Vagina (tissue), 2 donors: ENCODE measurements at places on chromosomes 4 and X.

DNA sequence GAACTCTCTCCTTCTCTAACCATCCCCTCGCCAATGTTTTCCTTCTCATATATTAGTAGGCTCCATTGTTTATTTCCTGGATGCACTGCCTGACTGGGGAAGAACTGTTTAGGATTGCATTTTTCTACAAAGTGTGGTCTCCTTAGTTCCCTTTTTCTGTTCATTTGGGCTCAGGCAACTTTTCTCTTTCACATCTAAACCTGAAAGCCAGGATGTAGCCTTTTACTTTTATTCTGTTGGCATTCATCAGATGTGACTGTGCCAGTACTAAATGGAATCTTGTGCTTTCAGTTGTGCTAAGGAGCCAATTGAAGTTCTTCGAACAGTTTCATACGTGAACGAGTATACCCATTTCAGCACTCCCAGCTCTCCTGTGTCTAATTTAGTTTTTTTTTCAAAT lies 59.8 kb downstream of the DDIT4L start:
- no peak for DNase-seq

DNA sequence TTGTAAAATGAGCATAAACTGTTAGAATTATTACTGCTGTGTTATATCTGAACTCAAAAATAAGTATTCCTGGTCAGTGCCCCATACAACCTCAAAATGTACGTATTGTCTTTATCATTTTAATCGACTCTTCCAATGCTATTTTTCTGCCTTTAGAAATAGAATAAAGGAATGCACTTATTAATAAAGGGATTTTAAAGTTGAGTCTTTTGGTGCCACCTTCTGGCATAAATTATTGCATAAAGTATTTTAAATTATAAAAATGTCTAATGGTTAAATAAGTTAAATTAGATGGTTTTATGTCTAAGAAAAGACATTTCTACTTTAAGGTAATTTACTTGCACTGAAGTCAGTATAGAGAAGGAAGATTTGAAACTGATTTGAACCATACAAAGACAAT lies 424.0 kb upstream of the NDST4 start:
- DNase-seq = no peak

GRCh38 chrX:15299941-15300851 lies 15.2 kb downstream of the ASB11 start:
- no peak for DNase-seq

DNA sequence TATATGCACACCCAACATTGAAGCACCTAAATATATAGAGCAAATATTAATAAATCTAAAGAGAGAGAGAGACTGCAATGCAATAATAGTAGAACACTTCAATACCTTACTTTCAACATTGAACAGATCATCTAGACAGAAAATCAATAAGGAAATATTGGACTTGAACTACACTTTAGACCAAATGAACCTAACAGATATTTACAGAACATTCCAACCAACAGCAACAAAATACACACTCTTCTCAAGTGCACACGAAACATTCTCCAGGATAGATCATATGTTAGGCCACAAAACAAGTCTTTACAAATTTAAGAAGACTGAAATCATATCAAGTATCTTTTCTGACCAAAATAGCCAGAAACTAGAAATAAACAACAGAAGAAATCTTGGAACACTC lies 66.6 kb downstream of the CD99L2 start:
- no peak for DNase-seq
